Urinary bladder (tissue), 4 donors: ENCODE measurements at places on chromosomes 6 and 20.

DNA sequence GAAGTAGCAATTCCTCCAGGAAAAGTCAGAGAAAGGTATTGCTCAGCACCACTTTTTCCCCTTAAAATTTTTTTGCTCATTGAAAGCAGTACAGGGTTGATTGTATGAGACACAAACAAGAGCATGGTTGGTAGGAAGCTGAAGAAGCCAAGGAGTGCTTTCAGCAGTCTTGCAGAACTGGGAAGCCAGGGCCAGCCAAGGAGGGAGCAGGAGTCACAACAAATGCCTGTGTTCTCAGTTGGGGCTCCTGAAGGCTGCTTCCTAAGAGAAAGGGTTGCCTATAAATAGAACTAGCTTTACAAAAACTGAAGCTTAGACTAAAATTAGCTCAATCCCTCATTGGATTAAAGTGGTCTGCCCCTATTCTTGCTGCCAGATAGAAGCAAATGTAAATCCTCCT is 3.3 kb upstream of the THEMIS start:
- no peak for DNase-seq

DNA sequence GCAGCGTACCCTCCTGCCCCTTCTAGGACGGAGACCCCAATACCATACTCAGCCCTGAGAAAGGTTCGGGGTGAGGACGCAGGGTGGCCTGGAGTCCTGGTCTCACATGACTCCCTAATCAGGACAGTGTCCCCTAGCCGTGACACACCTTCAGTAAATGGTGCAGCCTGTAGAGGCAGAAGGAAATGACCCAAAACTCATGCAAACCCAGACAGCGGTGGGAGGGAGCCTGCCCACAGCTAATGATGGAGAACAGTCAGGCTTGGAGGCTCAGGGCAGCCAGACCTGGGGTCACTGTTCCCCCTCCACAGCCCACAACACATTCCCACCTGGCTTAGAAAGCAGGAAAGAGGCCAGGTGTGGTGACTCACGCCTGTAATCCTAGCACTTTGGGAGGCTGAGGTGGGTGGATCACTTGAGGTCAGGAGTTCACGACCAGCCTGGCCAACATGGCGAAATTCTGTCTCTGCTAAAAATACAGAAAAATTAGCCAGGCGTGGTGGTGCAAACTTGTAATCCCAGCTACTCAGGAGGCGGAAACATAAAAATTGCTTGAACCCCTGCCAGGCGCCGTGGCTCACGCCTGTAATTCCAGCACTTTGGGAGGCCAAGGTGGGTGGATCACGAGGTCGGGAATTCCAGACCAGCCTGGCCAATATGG is 8.8 kb upstream of the HMGA1 start:
- no peak for DNase-seq

DNA sequence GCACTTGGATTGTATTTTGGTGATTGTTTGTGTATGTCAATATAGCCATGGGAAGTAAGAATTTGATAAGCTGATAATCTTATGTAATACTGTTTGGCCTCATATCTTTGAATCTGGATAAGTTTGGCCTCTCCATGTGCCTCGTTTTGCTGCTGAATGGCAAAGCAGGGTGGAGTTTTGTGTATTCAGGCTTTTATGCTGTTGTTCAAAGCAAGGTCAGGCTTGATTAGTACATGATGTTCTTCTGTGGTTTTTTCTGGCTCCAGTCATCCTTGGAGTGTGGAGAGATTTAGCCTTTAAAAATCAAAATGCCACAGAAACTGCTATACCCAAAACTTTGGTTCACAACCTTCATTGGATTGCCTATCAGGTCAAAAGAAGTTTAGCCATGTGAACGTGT is 728.9 kb upstream of the GJE1 start:
- no peak for DNase-seq

DNA sequence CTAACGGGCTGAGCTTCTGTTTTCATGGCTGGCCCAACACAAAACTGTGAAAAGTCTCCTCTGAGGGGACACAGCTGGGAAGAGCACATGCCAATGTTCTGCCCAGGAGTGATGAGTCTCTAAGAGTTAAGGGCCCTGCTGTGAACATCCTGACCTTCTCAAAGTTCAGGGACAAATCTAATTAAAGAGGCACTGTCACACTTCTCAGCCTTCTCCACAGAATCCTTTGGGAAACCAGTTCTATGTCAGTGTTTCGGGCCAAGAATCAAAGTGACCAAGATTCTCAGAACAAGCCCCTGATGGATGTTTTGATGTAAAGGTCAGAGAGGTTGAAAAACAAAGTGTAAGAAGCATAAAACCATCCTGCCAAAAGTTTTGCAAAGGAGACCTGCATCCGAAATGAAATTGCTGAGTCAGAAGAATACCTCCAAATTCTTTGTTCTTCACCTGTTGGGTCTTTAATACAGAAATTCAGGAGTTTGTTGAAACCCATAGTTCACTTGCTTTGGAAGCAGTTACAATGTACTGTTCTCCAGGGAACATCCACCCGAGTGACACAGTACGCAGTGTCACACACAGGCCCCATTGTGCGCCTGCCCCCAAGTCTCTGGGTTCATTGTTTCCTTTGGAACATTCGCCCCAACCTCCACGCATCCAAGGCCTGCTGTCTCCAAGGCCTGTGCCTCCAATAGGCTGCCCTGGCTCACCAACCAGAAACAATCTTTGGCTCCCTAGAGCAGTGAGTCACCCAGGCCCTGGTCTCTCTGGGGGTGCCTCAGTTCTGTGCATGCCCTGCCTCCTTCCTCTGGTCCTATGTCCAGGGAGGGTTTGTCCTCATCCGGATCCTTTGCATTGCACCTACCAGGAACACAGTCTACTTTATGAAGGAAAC is 65.5 kb upstream of the QKI start:
- DNase-seq: no peak

- DNase-seq: no peak
These were observed 8.7 kb upstream of the ZMYND8 start for GRCh38 chr20:47365023-47365764.

GRCh38 chr6:150684161-150684560 is 84.5 kb downstream of the PLEKHG1 start:
- no peak for DNase-seq

DNA sequence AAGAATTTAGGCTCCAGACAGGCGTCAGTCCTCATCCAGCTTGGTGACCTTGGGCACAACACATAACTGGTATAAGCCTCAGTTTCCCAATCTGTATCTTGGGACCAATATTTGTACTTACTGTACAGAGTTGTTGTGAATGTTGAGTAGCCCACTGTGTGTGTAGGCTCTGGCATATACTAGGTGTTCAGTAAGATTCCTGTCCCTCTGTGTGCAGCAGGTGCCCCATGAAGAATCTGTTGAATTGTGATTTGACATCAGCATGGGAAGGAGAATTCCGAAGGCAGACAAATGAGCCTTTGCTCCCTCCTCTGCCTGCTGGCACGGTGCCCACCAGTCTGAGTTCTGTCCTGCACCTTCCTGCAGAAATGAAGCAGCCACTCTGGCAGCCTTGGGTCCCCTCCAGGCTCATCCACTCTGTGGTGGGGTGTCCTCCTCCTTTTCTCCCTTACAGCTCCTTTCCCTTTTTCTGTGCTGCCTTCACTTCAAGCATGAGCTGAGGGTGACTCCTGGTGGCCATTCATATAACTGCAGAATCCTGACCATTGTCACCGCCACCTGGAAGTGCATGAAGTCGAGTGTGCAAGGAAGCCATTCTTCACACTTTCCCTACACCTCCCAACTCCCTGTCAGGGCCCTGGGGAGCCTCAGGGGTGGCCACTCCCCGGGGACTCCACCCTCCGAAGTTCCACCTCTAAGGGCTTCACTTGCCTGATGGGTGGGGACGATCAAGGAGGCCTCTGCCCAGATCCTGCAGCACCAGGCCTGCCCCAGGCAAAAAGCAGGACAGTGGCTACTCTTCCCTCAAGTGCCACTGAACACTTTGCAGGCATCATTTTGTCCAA is 48.2 kb downstream of the MRPL14 start:
- DNase-seq: peak; percentile 79

DNA sequence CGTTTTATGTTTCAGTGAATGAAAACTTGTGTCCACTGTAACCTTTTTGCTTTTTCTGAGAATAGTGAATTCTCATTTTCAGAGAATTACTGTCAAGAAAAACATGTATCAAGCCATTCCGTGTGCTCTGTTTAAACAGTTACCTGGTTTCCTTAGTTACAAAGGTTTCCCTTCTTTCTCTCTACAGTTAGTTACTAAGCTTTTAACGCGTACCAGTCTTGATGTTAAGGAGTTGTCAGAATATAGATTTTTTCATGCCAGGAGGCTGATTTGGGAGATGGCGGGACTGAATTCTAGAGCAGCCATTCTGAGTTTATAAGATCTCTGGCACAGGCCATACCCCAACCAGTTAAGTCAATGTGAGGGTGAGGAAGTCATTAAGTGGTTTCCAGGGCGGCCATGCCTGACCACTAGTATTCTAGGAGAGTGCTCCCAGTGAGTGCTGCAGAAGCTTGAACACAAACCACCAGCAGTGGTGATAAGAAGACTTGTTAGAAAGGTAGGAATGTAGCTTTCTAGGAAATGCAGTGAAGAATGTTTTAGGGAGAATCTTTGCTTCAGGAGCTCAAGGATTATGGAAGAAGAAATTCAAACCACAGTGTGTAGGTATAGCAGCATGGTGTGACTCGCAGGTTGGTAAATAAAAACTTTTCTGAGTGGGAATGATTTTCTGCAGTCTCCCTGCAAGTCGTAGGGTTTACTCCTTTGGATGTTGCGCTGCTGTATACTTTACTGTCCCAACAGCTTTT is 112.9 kb downstream of the JARID2 start:
- no peak for DNase-seq
